ENCODE measurements at places on chromosomes 7 and 10. TPM values are rescaled to one million over a fixed set of nuclear protein-coding genes. Genes with fewer than 3 reads are reported as not detected.
A peak's percentile ranks its signal among the peaks of the same experiment; 100 is the strongest.

DNA sequence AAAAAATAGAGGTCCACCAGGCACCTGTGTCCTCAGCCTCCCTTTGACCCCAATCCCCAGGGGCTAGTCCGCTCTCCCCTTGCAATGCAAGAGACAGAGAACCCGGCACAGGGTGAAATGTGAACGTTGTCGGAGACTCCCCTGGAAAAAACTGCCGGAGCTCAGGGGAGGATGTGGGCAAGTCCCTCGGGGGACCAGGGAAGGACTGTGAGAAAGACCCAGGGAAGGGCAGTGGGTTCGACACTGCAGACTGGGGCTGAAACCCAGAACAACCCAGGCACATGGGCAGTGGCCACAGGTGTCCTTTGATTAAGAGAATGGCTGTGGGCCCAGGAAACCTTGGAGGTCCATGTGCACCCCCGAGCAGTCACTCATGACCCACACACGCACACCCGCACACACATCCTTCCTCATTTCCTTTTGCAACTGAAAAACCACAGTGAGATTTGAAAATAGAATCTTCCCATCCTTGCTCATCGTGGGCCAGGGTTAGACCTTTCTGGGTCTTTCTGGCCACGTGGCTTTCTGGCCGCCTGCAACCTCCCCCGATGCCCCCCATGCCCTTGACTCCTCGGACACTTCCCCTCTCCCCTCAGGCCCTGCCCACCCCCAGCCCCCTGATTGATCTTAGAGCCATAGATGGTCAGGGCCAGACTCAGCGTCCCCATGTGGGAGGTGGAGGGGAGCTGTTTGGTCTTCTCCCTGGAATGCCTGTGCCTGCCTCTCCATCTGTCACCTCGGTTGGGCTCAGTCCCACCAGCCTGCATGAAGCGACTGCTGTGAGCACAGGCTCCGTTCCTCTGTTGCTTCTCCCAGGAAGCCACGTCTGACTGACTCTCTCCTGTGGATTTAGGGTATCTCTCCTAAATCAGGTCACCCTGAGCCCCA lies 7.9 kb downstream of the LAT2 start:
- no peak for DNase-seq

- peak; percentile 24 for DNase-seq
These were observed 96.6 kb downstream of the FAM53B start for GRCh38 chr10:124647421-124648130.

DNA sequence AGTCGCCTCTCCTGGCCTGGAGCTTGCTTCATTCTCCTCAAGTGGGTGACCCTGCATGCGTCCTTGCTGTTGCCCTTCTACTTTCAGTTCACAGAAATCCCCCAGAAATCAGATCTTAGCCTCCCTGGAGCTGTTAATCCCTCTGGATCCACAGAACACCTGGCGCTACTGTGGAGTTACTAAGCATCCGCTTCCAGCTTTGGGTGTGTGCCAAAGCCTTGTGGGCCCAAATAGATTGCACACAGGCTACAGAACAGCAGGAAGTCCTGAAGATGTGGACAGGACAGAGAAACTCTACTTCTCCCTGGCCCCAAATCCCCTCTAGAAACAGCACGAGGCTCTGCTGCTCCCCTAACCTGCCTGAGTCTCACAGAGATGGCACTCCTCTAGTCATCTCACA lies 36.6 kb upstream of the PDLIM1 start:
- DNase-seq, result no peak

- DNase-seq, result no peak
These were observed 22.3 kb downstream of the PSAP start for GRCh38 chr10:71828702-71829101.

- DNase-seq, result no peak
These were observed 131.0 kb downstream of the ST7 start for GRCh38 chr7:117084286-117084685.

DNA sequence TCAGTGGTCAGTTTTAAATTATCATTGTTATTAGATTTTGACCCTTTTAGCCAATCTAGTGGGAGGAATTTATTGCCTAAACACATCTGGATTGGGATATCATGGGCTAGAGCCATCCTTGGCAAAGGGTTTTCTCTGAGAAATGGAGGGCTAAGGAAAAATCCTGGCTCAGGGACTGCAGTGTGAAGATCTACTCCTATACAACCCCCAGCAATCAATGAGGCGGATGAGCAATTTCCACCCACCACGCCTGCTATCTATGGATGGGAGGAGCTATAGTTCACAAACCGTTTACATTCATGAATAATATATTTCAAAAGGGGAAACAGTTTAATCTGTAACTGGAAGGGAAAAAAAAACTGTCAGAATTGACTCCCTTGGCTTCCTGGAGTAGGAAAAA lies 2.7 kb downstream of the CAV1 start:
- no peak for DNase-seq

- no peak for DNase-seq
These were observed 4.8 kb upstream of the PILRB start for GRCh38 chr7:100352984-100353684.

GRCh38 chr7:24840563-24840962 lies 83.3 kb upstream of the GSDME start:
- DNase-seq, result no peak

DNA sequence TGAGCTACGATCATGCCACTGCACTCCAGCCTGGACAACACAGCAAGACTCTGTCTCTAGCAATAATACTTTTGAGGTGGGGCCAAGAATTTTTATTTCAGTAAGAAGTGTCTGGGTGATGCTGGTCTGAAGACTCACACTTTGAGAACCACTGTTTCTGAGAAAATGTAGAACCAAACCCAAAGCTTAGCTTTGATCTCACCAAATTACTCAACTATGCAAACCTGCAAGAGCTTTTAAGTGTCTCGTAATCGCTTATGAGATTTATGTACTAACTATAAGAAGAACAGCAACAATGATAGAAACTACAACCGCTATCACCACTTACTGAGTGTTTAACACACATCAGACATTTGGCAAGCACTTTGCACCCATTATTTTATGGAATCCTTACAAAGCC lies 29.5 kb downstream of the APBB1IP start:
- no peak for DNase-seq

GRCh38 chr7:74606101-74606908 lies 51.2 kb upstream of the GTF2I start:
- no peak for DNase-seq

DNA sequence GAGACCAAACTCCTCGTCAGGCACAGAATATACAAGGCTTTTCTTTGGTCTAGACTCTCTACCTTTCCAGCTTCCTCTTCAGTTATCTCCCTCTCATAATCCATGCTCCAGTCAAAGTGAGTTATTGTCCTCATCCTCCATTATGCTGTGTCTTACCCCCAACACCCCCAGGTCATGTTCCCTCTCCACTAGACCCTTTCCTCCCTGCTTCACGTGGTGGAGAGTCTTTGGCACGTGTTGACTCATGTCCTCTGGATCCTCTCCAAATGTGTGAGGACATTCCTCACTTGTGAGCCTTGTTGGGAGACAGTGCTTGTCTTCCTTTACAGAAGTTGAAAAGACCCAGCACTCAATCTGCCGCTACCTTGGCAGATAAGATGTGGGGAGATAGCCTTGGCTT lies 36.0 kb upstream of the DLD start:
- DNase-seq, result no peak

- DNase-seq, result no peak
These were observed 71.8 kb downstream of the SEMA3C start for GRCh38 chr7:80847027-80847426.

GRCh38 chr7:117871401-117871777 lies 1.9 kb downstream of the CTTNBP2 start:
- DNase-seq, result no peak

GRCh38 chr7:149126662-149127266 lies 640 bp upstream of the ZNF425 start:
- no peak for DNase-seq

GRCh38 chr10:133009218-133009950 lies 67.0 kb upstream of the CFAP46 start:
- no peak for DNase-seq

- DNase-seq, result peak; percentile 77
These were observed 123.7 kb downstream of the TACC2 start for GRCh38 chr10:122112625-122113160.

DNA sequence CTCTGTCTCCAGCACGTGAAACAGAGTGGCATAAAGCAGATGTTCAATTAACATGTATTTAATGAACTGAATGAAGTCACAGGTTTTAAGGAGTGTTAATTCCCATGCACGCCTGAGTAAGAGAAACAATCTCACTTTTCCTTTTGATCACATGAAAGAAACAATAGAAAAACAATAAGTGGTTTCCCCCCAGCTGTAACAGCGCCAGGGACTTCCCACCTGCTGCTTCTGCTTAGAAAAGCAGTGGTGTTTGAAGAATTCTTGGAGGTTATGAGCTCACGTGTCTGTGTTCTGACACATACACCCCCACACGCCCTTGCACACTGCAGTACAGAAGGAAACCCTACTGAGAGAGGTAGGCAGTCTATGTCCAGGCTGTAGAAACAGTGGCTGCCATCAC lies 51.3 kb upstream of the FRMD4A start:
- DNase-seq, result no peak

- DNase-seq, result no peak
These were observed 108.7 kb downstream of the LARP4B start for GRCh38 chr10:822661-823367.

DNA sequence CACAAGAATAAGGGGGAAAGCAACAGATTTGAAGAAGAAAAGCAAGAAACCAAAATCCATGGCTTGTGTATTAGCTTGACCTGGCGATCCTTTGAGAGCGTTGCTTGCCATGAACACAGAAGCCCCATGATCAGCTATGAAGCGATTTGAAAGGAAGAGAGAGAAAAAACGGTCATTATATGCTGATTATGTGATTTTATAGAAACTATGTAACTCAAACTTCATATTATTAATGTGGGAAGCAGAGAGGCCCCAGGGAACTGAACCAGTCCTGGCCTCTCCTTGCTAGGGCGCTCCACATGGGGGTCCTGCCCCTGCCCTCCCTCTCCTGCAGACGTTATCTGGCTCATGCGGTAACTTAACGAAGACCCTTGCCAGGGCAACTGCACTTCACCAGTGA lies 306.1 kb upstream of the ADARB2 start:
- no peak for DNase-seq

DNA sequence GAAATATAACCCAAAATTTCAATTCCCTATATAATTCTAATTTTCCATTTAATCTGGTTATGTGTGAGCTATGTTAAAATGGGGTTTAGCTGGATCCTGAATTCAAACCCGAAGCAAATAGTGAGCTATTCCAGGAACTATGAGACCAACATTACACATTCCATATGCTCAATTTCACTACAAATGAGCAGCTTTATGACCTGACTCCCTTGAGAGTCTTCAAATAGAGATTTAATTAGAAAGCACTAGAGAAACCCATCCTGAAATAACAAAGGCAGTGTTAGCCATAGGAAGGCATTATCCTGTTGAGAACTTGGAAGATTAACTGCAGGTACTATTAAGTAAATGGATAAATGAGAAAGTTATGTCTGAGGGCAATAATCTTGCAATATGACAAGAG lies 890.0 kb downstream of the GRM8 start:
- DNase-seq, result no peak

- DNase-seq, result no peak
These were observed 48.3 kb downstream of the ZMIZ1 start for GRCh38 chr10:79116801-79117723.

DNA sequence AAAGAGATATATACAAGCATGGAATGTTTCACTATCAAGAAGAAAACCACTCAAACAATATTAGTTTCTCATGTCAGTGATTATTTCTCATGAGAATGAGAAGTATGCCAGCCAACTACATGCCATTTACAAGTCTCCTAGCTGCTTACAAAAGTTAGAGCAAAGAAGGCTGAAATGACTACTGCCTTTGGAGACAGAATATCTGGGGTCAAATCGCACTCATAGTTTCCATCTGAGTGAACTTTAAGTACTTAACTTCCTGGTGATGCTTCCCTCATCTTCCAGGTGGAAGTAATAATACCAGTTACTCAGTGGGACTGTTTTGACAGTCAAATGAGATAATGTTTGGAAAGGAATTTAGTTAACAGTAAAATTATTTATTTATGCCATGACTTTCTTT lies 42.0 kb upstream of the RHOBTB1 start:
- no peak for DNase-seq

DNA sequence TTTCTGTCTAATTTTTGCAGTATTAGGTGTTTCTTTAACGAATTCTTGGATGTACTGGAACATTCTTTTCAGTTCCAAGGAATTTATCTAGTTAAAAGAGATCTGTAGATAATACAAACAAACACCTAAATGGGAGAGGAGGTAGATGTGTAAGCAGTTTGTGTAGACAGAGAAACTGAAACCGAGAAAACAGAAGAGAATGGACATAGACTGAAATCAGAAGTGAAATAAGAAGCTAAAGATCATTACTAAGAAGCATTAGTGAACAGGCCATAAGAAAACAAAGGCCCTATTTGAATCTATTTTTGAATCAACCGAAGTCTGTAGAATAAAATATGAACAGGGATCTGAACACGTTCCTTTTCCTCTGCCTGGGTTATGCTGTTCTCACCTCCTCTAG lies 26.5 kb upstream of the TMEM229A start:
- DNase-seq, result no peak

Gene ASIC3
- total RNA-seq, result not detected

Gene LIPJ
- total RNA-seq, result not detected

Gene PRKCQ
- total RNA-seq, result 0.60 TPM

Gene CALCR
- total RNA-seq, result not detected

Gene SPDYE16
- total RNA-seq, result 0.08 TPM

Gene FBXL15
- 8.3 TPM for total RNA-seq

Gene SPAM1
- not detected for total RNA-seq

Gene CHN2
- total RNA-seq, result 28.6 TPM

Gene OR13A1
- not detected for total RNA-seq

Gene ATRNL1
- 0.04 TPM for total RNA-seq

Gene ANKRD61
- not detected for total RNA-seq

Gene ERVW-1
- not detected for total RNA-seq

Gene CALHM3
- not detected for total RNA-seq

Gene ERCC6
- total RNA-seq, result 11.8 TPM

Gene LRIT1
- total RNA-seq, result not detected
